ENCODE measurements at places on chromosomes 11 and 22.

DNA sequence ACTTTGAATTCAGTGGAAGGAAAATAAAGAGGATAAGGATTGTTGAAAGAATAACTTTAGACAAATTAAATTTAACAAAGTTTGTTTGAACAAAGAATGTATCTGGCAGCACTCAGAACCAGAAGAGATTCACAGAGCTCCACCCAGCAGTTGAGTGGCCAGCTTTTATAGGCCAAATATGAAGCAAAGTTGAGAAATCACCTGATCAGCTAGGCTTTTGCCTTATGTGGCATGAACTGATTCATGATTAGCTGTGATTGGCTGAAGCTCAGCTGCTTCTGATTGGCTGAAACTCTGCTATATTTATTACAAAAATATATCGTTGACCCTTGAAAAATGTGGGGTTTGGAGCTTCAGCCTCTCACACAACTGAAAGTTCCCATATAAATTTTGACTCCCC is 62.6 kb downstream of the PIWIL4 start:
- DNase-seq, result no peak

DNA sequence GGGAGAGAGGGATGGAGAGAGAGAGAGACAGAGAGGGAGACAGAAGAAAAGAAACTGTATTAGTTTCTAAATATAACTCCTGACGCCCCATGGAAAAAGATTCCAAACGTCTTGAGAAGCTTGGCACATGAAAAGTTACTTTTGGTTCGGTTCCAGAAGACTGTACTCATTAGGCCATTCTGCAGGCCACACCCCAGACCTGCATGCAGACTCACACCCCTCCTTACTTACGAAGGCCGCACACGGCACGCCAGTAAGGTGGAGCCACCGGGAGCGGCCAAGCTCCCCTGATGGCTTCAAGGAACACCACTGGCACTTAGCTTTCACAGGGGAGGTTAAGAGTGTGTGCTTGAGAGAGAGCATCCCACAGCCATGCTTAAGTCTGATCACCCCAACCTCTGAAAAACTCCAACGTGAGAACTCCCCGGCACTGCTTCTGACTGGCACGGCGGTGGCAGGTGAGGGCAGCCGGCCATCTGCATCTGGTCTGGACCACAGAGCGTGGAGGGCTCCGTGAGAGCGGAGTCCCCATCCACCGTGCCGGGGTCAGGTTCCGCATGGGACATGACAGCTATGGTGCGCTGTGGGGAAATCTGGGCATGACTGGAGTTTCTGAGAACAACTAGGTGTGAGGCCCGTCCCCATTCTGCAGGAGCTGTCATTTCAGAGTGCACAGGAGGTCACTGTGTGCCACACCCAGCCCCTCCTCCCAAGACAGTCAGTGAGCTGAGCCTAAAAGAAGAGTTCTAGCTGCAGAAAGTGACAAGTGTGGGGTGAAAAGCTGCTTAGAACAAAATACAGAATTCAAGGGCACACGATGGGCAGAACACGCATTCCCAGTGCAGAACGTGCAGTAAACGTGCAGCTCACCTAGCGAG is 62.4 kb downstream of the MYH9 start:
- no peak for DNase-seq

- DNase-seq, result no peak
These were observed 4.6 kb downstream of the PHOX2A start for GRCh38 chr11:72239313-72239848.

- no peak for DNase-seq
These were observed 337.0 kb upstream of the MTNR1B start for GRCh38 chr11:92632495-92632894.

All from T1000 (cell line).